ENCODE measurements at places on chromosomes 6 and 20.

- no peak for DNase-seq
Measured at GRCh38 chr20:62052842-62053464, 12.7 kb downstream of the TAF4 start.

- no peak for DNase-seq
Measured at GRCh38 chr6:82084324-82084920, 163.1 kb downstream of the IBTK start.

GRCh38 chr20:17627101-17627955, 54.7 kb downstream of the RRBP1 start:
- DNase-seq = no peak

GRCh38 chr20:50701041-50701963, 10.0 kb upstream of the RIPOR3 start:
- no peak for DNase-seq

DNA sequence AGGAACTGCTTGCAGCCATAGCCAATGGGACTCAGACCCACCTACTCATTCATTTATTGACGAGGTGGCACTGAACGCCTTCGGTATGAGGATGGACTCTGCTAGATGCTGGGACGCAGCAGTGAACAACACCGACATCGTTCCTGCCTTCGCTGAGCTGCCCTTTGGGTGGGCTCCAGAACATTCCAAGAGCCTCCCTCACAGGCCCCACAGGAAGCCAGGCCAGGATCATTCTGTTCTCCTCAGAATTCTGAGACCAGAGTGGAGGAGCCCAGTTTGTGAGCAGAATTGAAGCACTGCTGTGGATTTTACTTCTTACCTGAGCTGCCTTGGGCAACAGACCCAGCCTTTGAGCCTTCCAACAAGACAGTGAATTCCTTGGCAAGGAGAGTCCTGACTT, 82.1 kb downstream of the KCNB1 start:
- DNase-seq = no peak

DNA sequence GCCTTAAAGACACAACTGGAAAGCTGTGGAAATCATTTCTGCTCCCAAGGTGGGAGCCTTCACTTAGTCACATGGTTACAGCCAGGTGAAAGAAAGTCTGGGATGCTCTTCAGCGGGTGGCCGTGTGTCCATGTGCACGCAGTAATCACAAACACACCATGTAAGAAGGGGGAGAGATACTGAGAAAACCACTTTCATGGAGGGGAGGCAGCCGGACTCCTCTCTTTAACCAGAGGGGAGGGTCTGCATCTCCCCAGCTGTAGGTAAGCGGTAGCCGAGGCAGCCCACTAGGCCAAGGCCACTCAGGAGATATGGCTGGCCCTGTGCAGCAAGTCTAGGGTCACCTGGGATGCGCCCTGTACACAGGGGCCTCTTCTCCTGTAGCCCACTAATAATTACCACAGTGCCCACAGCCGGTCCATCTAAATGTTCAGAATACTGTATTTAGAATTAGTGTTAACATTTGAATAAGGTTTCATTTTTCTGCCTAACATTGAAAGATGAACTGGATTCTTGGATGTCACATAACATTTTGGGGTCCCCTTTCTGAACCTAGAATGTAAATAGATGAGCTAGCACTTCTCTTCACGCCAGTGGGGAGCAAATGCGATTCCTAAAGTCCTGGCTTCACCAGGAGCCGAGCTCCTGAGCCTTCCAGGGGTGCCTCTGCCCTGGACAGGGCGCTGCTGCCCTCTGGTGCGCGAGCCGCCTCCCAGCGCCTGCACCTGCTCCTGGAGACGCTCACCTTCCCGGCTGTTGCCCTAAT, 15.9 kb downstream of the GPR31 start:
- DNase-seq = peak; percentile 49

DNA sequence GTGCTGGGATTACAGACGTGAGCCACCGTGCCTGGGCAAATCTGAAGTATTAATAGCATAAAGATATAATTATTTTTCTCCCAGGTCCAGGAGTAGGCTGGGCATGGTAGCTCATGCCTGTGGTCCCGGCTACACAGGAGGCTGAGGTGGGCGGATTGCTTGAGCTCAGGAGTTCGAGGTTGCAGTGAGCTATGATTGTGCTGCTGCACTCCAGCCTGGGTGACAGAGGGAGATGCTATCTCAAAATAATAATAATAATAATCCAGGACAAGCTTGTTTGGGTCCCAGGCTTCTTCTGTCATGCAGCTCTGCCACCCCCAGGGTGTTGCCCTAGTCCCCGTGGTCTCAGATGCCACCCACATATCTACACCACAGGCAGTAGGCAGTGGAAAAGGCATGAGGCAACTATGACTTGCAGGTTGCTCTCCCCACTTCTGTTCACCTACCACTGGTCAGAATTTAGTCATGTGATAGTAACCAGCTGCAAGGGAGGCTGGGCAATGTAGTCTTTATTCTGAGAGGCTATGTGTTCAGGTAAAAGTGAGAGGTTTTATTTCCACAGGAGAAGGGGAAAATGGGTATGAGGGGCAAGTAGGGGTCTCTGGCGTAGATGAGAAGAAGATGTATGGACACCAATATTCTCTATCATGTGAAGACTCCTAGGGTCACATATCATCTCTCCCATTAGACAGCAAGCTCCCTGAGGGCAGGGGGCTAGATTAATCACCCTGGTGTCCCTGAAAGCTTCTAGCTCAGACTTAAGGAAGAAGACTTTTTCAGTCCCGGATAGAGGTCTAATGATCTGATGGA, 25.7 kb downstream of the TCF15 start:
- DNase-seq = no peak

- DNase-seq = no peak
Measured at GRCh38 chr6:168876956-168877355, 376.7 kb downstream of the THBS2 start.

GRCh38 chr20:59159493-59160376, 3.9 kb upstream of the ZNF831 start:
- DNase-seq = peak; percentile 88

DNA sequence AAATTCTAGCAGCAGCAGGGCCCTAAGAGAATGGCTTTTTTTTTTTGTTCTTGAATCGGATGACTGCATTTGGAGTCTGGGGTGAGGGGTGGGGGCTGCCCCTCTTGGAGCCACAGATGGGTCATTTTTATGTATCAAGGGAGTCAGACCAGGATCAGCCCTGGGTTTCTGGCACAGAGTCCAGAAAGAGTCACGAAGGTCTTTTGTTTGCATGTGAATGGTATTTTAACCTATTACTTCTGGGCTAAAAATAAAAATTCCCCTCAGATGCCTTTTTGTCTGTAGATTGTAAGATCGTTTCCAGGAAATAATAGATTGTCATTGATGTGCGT, 72.5 kb downstream of the PHACTR3 start:
- DNase-seq = no peak

- no peak for DNase-seq
Measured at GRCh38 chr6:98678481-98678880, 155.9 kb upstream of the POU3F2 start.

GRCh38 chr6:160160450-160160849, 38.8 kb downstream of the SLC22A1 start:
- DNase-seq = no peak

DNA sequence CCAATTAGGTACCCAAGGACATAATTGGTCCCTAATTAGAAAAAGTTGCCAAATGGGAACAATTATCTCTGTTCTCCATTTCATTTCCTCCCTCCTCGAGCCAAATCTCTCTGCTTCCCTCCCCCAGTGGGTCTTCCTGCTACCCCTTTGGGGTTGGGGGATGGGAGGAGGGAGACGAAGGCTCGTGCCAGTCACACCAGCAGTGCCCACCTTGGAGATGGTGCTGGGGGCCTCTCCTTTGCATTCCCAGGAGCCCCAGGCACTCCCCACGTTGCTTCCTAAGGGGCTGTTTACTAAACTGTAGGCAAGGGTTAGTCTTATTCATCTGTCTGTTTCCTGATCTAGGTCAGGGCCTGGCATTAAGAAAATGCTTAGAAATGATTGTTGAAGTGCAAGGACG, 33.1 kb downstream of the MDFI start:
- no peak for DNase-seq

DNA sequence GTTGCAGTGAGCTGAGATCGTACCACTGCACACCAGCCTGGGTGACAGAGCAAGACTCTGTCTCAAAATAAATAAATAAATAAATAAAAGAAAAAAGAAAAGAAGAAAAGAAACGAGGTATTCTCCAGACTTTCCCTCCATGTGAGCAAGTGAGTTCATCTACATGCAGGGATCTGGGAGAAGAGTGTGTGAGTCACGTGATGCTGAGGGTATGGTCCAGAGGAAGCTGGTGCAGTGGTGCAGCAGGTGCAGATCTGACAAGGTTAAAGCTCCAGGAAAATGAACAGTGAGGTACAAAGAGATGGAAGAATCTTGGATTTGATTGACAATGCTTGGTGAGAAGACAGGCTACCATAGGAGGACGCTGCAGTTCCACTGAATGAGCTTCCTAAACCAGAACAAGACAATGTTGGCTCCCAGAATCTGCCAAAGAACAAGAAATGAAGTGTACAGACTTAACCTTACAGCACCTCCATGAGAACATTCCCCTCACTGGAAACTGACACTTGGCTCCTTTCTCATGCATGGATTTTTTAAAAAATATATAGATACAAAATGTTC, 79.5 kb upstream of the BTBD3 start:
- no peak for DNase-seq

DNA sequence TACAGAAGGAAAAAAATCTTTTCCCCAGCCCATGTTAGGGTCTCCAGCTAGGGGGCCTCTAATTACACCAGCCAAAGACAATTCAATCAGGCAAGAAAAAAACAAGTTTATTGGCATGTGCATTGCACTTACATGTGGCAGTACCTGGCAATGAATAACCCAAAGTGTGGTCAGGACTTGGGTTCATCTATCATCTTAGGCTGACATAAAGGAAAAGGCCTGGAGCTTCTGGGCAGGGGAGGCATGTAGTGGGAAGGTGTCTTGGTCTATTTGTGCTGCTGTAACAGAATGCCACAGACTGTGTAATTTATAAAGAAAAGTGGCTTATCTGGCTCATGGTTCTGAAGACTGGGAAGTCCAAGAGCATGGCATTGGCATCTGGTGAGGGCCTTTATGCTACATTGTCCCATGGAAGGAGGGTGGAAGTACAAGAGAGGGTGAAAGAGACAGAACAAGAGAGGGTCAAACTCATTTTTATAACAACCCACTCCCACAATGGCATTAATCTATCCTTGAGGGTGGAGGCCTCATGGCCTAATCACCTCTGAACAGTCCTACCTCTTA, 4.4 kb upstream of the PYGB start:
- DNase-seq = no peak

- DNase-seq = no peak
Measured at GRCh38 chr6:158481690-158482473, 78.0 kb upstream of the TMEM181 start.

DNA sequence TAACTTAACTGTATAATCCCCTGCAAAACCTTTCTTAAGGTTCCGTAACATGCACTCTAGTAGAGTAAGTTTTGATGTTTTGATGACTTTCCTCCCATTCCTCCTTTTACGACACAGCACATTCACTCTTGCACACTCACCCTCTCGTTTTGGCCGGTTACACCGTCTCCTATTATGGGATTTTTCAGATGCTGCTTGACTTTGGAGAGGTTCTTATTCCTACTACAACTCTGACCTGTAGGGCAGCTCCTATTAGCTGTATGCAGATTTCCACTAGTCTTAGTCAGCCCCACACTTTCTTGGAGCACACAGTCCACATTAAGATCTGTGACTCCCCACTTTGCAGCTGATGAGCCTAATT, 223.7 kb upstream of the SYNCRIP start:
- no peak for DNase-seq

GRCh38 chr6:93962566-93962965, 543.2 kb upstream of the EPHA7 start:
- no peak for DNase-seq

DNA sequence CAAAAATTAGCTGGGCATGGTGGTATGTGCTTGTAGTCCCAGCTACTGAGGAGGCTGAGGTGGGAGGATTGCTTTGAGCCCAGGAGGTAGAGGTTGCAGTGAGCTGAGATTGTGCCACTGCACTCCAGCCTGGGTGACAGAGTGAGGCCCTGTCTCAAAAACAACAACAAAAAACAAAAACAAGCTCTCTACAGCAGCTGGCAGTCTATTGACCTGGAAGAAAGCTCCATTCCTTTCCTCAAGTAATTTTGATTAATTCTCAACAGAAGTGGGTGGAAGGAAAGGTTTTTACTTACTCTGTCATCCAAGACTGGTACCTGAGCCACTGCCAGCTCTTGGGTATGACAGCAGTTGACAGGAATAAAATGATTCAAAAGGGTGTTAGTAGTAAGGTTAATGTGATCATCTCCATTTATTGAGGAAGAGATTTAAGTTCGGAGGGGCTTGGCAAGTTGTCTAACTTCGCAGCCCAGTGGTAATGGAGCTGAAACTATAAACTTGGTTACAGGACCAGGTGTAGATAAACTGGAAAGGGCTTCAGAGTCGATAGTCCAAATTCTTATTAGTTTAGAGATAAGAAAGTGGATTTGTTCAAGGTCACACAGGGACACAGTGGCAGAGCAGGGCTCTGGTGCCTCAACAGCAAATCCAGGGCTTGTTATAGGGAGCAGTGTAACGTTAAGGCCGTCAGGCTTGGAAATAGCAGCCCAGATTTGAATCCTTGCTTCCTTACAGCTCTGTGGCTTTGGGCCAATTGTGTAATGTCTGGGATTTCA, 14.8 kb downstream of the SRSF3 start:
- DNase-seq = no peak

GRCh38 chr20:19375395-19375794, 163.0 kb downstream of the SLC24A3 start:
- DNase-seq = no peak

DNA sequence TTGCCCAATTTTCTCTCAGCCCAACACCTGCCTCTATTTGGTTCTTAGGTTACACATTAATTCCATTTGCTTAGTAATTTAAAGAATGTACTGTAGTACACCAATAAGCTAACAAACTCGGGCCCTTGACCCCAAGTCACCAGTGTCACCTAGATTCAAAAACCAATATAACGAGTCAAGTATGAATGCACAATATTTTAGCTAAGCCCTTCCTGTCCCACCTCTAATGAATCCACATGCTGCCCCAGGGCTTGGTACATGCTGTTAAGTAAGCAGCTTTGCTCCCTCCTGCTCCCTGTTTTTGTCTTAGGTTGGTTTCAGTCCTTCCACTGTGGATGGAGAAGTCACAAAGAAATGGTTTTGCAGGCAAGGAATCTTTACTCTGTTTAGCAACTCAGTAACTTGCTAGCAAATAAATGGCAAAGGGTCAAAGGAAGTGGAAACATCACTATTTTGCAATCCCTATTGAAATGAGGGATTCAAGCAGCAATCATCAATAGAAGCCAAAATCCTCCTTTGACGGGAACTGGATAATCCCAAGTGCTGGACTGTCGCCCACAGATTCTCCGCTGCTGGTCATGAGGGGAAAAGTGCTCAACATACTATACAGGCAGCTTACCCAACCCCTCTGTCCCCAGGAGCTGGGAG, 5.0 kb upstream of the MPC1 start:
- no peak for DNase-seq

GRCh38 chr20:3846740-3847428, at the start of gene MAVS:
MAVS (plus strand) TSS chr20:3846834; CDS start chr20:3854625, 7,791 bp downstream.
- DNase-seq = peak; percentile 82

- no peak for DNase-seq
Measured at GRCh38 chr6:26045928-26046368, 41.3 kb upstream of the HFE start.

- no peak for DNase-seq
Measured at GRCh38 chr6:166511316-166511715, 75.2 kb downstream of the RAMACL start.

- no peak for DNase-seq
Measured at GRCh38 chr20:61956396-61957342, 109.0 kb downstream of the TAF4 start.

GRCh38 chr6:93013054-93013453, 406.3 kb downstream of the EPHA7 start:
- DNase-seq = no peak

GRCh38 chr20:37385176-37385575, 39.2 kb downstream of the SRC start:
- DNase-seq = no peak
